ENCODE measurements at places on chromosomes 6 and 20.

DNA sequence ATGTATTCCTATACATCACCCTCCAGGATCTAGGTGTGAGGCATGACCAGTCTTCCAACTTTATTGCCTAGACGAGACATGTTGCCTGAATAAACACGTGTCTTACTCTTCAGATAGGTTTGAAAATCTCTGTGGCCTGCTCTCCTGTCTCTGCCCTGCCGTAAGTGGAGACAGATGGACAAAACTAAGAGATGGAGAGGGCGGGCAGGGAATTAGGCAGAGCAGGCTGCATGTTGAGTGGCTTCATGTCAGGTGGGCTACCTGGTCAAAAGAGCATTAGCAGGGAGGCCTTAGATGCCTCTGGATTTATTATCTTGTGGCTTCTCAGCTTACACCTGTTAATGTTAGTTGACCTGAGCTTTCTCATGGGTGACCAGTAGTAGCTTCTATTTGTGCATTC, 59.0 kb upstream of the TULP4 start:
- DNase-seq = no peak

DNA sequence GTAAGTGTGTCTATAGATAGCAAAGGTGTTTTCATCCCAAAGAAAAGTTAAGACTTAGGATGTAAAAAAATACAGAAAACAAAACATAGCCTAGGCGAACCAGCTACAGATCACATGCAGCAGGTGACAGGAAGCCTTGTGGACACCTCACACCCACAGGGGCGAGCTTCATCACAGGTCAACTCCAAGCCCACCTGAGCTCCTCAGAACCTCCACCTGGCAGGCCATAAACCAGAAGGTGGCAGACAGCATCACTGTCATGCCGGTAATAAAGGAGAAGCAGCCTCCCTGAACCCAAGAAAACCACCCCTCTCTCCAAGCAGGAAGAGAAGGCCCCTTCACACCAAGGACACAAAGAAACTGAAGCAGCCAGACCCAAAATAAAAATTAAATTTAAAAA, 1.0 kb downstream of the RALGAPA2 start:
- no peak for DNase-seq

DNA sequence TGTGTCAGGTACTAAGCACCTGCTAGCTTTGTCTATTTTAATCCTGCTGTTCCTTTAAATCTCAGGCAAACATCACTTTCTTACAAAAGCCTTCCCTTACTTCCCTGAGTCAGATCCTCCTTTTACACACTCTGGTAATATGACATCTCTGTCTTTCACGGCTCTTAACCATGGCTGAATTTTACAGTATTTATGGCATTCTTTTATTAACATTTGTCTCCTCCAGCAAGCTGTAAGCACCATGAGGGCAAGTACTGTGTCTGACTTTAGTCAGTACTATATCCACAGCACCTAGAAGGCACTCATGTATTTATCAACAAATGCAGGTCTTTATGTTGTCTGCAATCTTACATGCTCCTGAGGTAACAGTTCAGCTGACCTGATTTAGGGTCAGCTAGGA, 33.7 kb upstream of the HBS1L start:
- peak; percentile 59 for DNase-seq

- DNase-seq = no peak
These were observed 10.7 kb downstream of the CASS4 start for GRCh38 chr20:56422824-56423189.

DNA sequence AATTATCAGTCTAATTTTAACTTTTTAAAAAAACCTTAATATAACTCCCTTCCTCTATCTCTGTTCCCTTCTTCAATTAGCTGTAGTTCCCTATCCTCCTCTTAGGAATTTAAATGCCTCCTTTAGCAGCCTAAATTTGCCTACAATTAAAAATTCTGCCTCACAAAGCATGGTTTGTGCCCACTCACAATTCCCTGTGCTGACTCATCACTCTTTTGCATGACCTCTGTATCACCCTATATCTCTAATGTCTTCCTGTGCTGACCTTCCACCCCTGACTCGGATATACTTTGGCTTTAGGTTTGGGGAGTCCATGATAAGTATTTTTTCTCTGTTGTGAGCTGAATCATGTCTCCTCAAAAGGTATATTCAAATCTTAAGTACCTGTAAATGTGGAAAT, 253.6 kb downstream of the RNF144B start:
- DNase-seq = no peak

GRCh38 chr6:72950114-72950860, 275.0 kb downstream of the KHDC1L start:
- no peak for DNase-seq

GRCh38 chr6:161169035-161169434, 104.8 kb downstream of the AGPAT4 start:
- no peak for DNase-seq

DNA sequence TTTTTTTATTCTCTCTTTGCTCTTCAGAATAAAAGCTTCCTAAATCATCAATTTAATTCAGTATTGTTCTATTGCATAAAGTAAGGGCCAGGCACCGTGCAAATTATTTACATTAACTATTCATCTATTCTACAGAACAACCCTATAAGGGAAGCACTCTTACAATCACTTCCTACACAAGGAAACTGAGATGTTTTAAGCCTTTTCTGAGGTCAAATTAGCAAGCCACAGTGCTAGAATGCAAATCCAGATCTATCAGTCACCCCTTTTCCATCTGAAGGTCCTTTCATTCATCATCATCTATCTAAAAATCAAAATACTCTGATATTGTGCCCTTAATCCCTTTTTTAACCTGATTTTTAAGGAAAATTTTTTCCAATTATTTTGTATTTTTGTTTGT, 31.2 kb downstream of the FRK start:
- no peak for DNase-seq

GRCh38 chr20:25257756-25258475, 10.0 kb downstream of the PYGB start:
- no peak for DNase-seq

DNA sequence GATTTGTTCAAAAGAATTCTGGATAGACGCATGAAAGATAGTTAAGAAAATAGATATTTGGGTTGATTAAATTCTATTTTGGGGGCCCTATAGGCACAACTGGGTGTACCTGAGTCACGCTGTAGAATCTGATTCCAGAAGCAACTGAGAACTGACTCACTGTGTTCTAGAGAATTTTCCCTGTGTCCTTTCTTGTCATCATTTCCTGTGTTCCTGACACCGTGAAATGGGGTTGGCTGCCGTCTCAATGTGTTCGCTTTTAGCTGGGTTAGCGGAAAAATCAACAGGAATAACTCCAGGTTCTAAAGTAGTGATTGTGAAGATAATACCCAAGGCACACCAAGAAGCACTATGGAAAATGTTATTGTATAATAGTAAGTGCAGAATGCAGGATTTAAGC, 5.0 kb downstream of the GCNT2 start:
- DNase-seq = no peak

GRCh38 chr6:169162752-169163407, 90.8 kb downstream of the THBS2 start:
- DNase-seq = peak; percentile 25

- DNase-seq = peak; percentile 44
These were observed 22.8 kb downstream of the DCBLD1 start for GRCh38 chr6:117505311-117505710.

- DNase-seq = no peak
These were observed 23.0 kb upstream of the AKAP7 start for GRCh38 chr6:131112249-131112648.

DNA sequence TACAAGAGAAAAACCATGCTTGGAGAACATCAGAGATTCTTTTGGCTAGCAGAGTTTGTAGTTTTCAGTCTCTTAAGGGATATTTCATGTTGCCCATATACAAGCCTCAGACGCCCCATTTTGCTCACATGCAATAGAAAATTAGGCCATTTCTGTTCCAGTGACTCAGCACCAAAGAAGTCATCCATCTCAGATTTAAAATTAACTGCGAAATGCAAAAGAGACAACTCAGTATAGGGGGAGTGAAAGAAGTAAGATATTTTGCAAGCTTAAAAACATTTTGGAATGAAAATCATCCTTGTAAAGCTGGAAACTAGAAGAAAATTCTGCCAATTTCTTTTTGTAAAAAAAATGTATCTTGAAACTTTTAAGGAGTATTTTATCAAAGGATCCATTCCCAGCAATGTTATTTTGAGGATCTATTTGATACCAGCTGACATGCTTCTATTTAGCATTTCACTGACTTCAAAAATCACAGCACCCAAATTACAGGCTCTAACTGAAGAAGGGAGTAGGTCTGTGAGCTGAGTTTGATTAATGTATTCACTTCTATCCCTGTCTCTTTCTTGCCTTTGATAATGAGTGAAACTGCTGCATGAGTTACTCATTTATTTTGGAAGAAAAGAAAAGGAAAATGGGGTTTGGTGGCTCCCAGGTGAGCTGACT, 223.7 kb upstream of the SULF2 start:
- DNase-seq = no peak

- DNase-seq = peak; percentile 89
These were observed 118.1 kb downstream of the CEBPB start for GRCh38 chr20:50308513-50309279.

GRCh38 chr6:144334150-144334708, 49.1 kb downstream of the UTRN start:
- peak; percentile 42 for DNase-seq

GRCh38 chr6:142725024-142725770, 219.8 kb downstream of the HIVEP2 start:
- DNase-seq = no peak

GRCh38 chr6:158387036-158387435, 74.8 kb downstream of the TULP4 start:
- DNase-seq = peak; percentile 7

DNA sequence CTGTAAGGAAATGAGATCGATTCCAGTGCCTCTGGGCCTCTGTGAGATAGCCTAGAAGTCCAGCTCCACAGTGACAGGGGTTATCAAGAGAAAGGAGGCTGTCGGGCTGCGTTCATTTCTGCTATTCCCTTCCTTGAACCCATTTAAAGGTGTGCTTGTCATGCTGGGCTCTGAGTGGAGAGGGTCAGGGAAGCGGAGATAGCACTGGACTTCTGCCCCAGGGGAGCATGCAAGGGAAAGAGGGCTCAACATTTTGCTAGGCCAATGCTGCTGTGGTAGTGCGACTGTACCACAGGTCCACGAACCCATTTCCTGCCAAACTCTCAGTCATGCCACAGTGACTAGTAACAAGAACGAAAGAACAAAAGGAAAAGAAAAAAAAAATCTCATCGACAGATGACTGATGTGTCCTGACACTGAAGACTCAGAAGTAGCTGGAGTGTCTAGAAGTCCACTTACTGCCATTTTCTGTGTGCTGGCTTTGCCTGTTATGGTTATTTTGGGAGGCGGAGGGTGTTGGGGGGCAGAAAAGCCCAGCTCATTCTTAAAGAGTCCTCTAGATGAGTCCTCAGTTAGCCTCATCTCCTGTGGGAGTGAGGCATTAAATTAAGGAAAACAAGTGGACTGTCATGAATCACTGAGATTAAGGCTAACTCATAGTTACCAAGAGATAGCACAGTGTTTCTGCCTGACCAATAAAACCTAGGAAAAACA, 8.1 kb downstream of the NEDD9 start:
- no peak for DNase-seq

DNA sequence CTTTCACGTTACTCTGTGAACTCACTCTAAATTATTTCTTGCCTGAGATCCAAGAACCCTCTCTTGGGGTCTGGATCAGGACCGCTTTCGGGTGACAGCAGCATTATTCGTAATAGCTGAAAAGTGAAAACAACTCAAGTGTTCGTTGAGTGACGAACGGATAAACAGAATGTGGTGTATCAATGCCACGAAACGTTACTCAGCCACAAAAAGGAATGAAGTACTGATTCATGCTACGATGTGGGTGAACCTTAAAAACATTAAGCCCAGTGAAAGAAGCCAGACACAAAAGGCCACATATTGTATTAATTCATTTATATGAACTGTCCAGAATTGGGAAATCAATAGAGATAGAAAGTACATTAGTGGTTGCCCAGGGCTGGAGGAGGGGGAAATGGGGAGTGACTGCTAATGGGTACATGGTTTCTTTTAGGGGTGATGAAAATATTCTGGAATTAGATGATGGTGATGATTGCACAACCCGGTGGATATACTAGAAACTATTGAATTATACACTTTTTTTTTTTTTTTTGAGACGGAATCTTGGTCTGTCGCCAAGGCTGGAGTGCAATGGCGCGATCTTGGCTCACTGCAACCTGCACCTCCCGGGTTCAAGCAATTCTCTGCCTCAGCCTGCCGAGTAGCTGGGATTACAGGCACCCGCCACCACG, 8.4 kb downstream of the PTGIS start:
- DNase-seq = no peak

DNA sequence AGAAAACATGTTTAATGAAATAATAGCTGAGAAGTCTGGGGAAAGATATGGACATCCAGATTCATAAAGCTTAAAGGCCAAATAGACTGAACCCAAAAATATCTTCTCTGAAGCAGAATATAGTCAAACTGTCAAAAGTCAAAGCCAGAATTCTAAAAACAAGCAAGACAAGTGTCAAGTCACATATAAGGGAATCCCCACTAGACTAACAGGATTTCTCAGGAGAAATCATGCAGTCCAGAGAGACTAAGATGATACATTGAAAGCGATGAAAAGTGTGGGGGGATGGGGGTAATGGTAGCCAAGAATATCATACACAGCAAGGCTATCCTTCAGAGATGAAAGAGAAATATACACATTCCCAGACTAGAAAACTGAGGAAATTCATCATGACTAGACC, 112.4 kb upstream of the RUNX2 start:
- DNase-seq = no peak

GRCh38 chr6:85406641-85407075, 43.2 kb upstream of the NT5E start:
- DNase-seq = no peak

GRCh38 chr6:141677598-141678211, 455.0 kb upstream of the GJE1 start:
- DNase-seq = peak; percentile 27

GRCh38 chr20:63969838-63970713, at the start of gene ZNF512B:
Gene ZNF512B, minus strand, starts transcription at chr20:63969930. Its CDS starts 1,980 bp downstream, at chr20:63967950.
- DNase-seq = peak; percentile 76

GRCh38 chr6:90420500-90420899, 123.9 kb upstream of the BACH2 start:
- DNase-seq = no peak

- DNase-seq = no peak
These were observed 296.1 kb downstream of the DHX35 start for GRCh38 chr20:39258253-39258652.

DNA sequence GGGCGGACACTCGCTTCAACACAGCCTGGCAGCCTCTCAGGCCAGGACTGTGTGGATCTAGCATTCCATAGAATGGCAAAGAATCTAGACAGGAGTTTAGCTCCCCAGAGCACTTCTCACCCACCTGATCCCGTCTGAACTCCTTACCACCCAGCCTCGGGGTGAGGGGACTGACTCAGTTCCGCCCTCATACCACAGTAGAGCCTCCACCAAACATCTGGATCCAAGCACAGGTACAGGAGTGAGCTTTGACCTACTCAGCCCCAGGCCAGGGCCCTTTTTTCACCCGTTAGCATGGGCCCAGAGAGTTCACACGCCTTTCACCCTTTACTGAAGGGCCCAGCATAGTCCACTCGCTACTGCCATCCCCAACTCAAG, 715 bp downstream of the PSMF1 start:
- DNase-seq = no peak

DNA sequence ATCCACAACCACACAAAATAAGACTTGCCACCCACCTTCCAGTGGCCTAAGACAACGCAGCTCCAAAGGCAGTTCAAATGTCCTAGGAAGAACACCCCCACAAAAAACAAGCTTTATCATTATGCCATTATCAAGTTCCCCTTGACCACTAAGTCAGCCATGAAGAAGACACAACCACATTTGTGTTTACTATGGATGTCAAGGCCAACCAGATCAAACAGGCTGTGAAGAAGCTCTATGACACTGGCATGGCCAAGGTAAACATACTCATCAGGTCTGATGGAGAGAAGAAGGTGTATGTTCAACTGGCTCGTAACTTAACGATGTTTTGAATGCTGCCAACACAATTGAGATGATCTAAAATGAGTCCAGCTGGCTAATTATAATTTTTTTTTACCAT, 26.1 kb downstream of the SEC63 start:
- DNase-seq = no peak

Data from suppressor macrophage (primary cell).